ENCODE measurements at places on chromosomes 12 and 14.

GRCh38 chr14:54854181-54854580 is 48.4 kb downstream of the GCH1 start:
- no peak for DNase-seq

GRCh38 chr14:59727073-59727661 is 143.4 kb downstream of the RTN1 start:
- no peak for DNase-seq

- no peak for DNase-seq
These were observed 226.2 kb downstream of the TRHDE start for GRCh38 chr12:72498354-72498753.

GRCh38 chr12:129641926-129642325 is 261.9 kb downstream of the TMEM132D start:
- DNase-seq = no peak

- no peak for DNase-seq
These were observed 30.7 kb downstream of the FRMD6 start for GRCh38 chr14:51682411-51682810.

Measured in activated T-cell treated with anti-CD3 and anti-CD28 coated beads, Interleukin-2, amount 50 U/mL, for 72 hours (primary cell).